ENCODE measurements at places on chromosomes 4 and X.

GRCh38 chr4:48341776-48342605 lies 662 bp downstream of the SLAIN2 start:
- DNase-seq = peak; percentile 9

GRCh38 chrX:2608638-2609430 lies 82.3 kb upstream of the CD99 start:
- no peak for DNase-seq

DNA sequence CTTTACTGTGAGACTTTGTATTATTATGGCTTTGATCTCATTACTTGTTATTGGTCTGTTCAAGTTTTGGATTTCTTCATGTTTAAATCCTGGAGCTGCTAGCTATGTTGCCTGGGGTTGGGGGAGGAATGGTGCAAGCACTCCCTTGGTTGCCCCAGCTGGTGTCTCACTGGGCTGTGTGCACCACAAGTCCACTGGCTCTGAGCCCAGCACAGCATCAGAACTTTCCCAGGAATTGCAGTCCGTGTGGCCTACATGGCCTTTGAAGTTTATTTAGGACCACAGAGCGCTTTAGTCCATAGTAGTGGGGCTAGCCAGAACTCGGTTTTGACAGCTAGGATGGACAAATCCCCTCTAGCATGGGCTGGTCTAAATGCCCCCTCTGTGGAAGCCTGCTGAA lies 278.8 kb upstream of the RPS6KA3 start:
- DNase-seq = no peak

DNA sequence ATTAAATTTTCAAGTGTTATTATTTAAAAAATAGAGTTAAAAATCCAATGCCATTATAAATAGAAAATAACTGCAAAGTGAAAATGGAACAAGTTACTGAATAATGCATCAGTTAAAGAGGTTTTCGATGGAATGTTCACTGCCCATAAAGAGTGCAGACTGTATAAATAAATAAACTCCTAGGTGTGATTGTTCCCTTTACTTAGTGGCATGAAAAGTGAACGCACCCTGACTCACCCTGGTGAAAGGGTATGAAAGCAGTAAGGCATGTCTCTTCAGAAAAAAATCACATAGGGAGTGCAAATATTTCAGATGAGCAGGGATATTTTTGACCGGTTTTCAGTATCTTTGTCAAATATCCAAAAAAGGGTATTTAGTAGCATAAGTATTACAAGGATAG lies 387.8 kb downstream of the DCAF12L2 start:
- DNase-seq = no peak

GRCh38 chr4:103451341-103451740 lies 253.2 kb upstream of the CENPE start:
- no peak for DNase-seq

- no peak for DNase-seq
Observed at GRCh38 chrX:23766650-23767551, 16.1 kb upstream of the SAT1 start.

DNA sequence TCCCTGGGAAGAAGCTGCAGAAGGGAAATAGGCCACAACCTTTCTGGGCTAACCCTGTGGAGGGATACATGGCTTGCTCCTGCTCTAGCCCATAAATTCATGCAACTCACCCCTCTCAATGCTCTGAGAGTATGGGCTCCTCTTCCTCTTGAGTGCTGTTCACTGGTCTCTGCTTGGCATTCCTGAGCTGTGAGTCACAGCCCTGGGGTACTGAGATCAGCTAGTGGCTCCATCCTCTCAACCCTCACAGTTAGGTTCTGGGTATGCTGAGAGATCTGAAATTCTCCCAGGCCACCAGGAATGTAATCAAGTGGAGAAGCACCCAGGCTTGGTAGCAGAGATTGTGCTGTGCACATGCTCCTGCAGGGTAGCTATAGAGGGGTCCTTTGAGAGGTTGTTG lies 60.6 kb upstream of the SPANXN2 start:
- DNase-seq = no peak

DNA sequence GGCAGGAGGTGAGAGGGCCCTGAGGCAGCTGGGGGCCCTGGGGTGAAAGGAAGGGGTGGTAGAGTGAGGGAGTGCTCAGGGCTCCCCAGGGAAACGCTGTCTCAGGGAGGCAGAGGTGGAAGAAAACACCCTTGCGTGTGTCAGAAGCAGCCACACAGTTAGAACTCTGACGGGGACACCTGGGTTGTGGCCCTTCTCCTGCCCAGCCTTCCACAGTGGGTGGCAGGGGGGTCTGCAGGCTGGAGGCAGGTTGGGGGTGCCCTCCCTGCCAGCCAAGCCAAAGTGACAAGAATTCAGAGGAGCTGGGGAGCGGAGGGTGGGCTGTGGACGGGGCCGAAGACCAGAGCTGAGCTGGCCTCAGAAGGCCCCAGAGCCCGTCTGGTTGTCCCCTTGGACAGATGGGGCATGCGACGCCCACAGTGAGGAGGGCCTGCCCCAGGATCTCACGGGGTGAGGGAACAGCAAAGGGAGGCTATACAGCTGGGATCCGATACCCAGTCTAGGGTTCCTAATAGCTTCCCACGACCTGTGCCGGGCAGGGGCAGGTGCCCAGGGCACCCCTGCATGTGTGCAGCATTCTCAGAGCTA lies 105.2 kb upstream of the ADRA2C start:
- DNase-seq = no peak

DNA sequence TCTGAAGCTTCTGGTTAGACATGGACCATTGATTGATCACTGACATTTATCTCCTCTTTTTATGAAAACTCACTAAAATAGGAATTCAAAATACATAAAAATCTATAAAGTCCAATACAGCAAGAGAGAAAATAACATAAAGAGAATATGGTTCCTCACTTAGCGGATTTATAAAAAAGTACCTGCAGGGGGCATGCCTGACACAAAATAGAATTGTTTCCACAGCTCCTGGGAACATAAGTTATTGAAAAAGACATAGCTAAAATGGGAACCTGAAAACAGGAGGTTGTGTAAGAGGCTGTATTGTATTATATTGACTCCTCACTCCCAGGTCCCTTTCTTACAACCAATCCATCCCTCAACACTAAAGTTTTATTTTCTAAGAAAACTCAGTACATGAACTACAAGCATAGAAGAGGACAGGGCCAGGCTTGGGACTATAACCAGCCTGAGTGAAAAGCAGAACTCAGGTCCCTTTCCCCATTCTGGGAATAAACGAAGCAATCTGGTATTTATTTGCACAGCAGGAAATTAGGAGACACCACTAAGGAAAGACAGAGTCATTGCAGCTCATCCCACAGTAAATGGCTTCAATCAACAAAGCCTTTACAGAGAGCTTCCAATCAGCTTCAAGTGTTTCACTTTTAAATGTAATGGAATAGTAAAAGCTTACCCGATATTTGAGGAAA lies 121.1 kb upstream of the NDST4 start:
- DNase-seq = no peak

- DNase-seq = no peak
Observed at GRCh38 chr4:117634716-117635115, 399.6 kb upstream of the NDST3 start.
